ENCODE measurements at places on chromosomes 2 and 18.

DNA sequence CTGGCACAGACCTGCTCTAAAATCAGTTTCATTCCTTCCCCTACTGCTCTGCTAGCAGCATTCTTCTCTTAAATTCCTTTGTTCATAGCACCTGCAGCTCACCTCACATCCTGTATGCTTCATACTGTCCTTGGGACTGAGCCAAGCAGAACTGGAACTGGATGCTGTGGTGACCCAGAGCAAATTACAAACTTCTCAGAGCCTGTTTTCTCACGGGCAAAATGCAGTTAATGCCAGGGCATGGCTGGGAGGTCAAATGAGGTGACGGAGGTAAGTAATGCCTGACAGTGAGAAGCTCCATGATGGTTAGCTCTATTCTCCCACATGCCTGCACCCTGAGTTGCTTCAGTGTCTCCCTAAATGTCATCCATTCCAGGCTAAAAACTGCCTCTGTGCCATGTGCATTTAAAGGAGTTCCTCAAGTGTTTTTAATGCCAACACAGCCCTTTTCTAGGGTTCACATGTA lies 29.7 kb downstream of the C2orf42 start:
- DNase-seq = no peak

GRCh38 chr2:212626371-212626918 lies 87.8 kb upstream of the ERBB4 start:
- DNase-seq = no peak

GRCh38 chr18:75249672-75250470 lies 39.3 kb downstream of the TSHZ1 start:
- no peak for DNase-seq

GRCh38 chr2:121356058-121356640 lies 71.1 kb upstream of the TFCP2L1 start:
- DNase-seq = peak; percentile 84

GRCh38 chr2:61272421-61273070 lies 110.6 kb downstream of the C2orf74 start:
- DNase-seq = no peak

All from lung (tissue), 17 donors.